ENCODE measurements at places on chromosomes 1 and 21.

DNA sequence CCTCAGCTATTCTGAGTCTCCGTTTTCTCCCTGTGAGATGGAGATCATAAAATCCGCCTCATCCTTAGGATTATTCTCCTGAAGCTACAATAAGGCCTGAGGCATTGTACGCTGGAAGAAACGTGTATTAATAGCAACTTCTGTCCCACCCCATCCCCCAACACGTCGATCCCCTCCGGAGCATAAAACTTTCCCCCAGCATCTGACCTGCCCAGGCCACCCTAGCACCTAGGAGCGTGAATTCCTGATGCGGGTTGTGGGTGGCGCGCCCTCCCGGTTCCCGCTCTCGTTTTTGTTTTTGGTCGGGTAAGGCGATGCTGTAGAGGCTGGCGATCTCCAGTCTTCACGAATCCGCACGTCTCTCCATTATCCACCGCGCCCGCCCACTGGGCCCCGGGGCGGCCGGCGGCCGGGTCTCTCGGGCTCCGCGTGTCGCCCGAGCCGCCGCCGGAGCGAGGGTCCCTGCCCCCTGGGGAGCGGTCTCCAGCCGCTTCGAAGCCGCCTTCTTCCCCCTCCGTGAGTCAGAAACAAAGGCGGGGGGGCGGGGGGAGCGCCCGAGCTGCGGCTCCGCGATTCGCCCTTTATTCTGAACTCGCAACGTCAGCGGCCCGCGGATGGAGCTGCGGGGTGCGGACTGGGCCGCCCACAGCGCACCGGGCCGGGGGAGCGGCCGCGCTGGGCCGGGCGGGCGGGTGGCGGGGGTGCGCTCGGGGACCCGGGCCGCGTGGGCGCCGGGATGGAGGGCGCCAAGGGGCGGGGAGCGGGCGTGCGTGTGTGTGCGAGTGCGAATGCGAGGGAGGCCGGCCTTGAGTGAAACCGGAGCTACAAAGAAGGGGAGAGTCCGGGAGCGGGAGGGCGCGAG, at the start of gene PLEKHO1:
Gene PLEKHO1 (plus strand): TSS at position 646 of the 862 bp plus-strand sequence. CDS start 342 bp downstream, outside the sequence.
- peak; percentile 91 for DNase-seq

GRCh38 chr1:210332233-210332632, 3.5 kb downstream of the HHAT start:
- DNase-seq, result no peak

- DNase-seq, result no peak
Measured at GRCh38 chr1:245485996-245486395, 331.2 kb downstream of the KIF26B start.

DNA sequence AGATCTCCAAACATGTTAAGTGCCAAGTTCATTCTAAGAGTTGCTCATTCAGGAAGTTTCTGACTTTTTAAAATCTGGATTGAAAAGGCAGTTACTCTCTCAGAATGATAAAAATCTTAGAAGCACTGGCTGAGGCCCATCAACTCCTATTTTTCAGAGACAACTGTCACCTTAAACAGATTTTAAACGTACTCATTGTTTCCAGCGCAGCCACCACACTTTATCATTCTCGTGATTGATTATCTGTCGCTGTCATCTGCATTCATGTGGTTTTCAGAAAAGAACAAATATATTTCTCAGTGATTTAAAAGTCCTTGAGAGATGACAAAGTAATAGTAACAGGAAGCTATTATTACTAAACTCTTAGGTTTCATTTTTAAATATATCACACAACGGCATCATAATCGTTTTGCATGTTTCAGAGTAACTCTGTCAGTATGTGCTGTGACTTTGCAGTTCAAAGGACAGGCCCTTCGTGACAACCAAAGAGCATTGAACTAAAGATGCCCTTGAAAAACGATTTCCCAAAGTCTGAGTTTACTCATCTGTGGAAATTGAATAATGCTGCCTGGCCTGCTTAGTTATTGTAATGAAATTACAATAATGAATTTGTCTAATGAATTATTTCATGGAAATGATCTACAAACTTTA, 14.9 kb upstream of the KCNK1 start:
- DNase-seq, result peak; percentile 56

GRCh38 chr1:48645883-48646282, 130.8 kb downstream of the BEND5 start:
- DNase-seq, result no peak

DNA sequence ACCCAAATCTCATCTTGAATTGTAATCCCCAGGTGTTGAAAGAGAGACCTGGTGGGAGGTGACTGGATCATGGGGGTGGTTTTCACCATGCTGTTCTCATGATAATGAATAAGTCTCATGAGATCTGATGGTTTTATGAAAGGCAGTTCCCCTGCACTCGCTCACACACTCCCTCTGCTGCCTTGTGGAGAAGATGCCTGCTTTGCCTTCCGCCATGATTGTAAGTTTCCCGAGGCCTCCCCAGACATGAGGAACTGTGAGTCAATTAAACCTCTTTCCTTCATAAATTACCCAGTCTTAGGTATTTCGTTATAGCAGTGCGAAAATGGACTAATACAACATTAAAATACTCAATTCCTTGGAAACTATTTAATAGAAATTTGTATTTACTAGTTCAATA, 99.2 kb downstream of the PROX1 start:
- DNase-seq, result no peak

- no peak for DNase-seq
Measured at GRCh38 chr1:209627027-209627731, 25.0 kb downstream of the LAMB3 start.

DNA sequence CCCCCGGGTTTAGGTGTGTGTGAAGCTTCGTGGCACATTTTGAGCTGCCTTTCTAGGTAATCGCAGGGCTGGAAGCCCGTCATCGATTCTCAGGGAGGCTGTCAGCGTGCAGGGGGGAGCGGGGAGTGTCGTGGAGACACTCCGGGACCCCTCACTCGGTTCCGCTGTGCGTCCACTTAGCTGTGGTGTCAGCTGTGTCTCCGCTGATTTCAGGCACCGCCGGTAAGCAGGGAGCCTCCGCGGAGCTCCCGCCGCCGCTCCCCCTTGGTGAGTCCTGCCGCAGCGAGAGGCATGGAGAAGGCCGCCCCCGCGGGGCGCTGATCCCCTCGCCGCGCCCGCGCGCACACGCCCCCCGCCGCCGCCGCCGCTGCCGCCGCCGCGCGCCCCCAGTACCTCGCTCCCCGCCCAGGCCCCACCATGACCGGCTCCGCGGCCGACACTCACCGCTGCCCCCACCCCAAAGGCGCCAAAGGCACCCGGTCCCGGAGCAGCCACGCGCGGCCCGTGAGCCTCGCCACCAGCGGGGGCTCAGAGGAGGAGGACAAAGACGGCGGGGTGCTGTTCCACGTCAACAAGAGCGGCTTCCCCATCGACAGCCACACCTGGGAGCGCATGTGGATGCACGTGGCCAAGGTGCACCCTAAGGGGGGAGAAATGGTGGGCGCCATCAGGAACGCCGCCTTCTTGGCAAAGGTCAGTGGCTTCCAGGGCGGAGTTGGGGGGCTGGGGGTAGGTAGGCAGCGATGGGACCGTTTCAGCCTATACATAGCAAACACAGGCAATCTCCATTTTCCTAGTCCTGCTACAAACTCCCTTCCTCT, 995 bp downstream of the VASH2 start:
- DNase-seq, result no peak

DNA sequence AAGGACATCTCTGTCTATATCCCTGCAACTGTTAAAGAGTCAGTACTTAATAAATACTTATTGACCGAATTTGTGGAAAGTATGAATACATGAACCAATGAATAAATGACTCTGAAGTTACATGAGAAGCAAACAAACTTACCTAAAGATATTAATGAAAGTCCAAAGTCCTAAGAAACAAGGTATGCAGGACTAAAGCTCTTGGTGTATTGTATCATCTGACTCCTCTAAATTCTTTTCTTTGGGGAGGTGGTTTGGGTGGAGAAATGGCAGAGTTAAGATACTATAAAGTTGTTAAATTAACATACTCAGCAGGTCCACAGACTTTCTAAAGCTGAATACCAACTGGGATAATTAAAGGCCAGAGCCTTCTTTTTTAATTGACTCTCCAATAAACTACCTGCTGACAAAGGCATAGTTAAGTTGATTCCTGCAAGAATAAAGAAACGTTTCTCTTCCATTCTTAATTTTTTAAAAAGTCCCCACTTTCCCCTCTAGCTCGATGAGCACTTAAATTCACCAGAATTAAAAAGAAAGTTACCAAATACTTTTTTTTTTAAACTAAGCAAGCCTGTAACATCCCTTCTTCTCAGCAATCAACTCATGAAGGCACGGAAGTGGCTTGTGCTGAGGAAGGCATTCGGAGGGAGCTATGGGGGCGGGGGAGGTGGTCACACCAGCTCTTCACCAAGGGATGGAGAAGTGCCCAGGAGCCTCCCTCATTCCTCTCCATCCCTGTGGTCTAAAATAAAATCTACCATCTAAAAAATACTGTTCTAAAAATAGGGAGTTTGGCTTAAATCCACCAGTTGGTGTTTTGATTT, 61.1 kb downstream of the GADD45A start:
- DNase-seq, result no peak

- DNase-seq, result no peak
Measured at GRCh38 chr1:175216444-175216843, 23.9 kb upstream of the KIAA0040 start.

DNA sequence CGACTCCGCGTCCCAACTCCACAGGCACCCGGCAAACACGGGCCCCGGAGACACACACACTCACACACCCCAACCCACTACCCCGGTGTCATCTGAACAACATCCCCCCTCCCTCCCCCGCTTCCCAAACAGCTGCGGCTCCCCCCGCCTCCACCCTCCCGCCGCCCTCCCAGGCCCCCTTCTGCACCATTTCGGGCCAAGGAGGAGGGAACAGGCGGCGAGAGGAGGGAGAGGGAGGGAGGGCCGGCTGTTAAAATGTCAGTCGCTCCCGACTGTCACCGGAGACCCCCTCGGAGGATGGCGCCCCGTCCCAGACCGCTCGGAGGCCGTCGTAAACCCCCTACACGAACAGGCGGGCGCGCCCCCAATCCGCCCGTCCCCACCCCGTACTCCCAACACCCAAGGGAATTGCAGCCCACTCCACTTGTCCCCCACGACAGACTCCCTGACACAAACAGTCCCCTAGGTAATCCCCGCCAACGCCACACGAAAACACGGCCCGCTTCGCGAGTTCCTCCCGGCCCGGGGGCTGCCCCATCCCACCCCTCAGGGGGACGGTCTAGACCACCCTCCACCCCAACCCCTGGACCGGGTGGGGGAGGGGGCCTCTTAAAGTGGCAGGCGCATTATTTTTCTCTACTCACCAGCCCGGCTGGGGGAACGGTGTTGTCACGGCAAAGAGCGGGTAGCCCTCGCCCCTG, 583 bp downstream of the MEF2D start:
- DNase-seq, result peak; percentile 26

DNA sequence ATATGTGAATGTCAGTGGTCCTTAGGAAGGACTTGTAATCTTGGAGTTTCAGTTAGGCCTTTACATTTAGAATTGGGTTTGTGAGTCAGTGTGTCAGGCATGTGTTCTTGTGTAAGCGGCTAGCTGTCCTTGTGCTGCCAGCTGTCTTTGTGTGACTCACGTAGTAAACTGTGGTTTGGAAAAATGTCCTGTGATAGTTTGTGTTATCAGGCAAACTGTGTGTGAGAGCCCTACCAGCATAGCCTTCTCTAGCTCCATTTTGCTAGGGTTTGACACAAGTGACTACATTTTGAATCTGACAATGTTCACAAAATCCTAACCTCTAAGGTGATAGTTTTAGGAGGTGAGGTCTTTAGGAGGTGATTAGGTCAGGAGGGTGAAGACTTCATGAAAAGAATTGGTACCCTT, 6.9 kb upstream of the SLC35D1 start:
- peak; percentile 97 for DNase-seq

GRCh38 chr1:117577191-117577885, 28.5 kb upstream of the TENT5C start:
- DNase-seq, result no peak

GRCh38 chr1:25644962-25645361, 28.4 kb downstream of the MAN1C1 start:
- no peak for DNase-seq

DNA sequence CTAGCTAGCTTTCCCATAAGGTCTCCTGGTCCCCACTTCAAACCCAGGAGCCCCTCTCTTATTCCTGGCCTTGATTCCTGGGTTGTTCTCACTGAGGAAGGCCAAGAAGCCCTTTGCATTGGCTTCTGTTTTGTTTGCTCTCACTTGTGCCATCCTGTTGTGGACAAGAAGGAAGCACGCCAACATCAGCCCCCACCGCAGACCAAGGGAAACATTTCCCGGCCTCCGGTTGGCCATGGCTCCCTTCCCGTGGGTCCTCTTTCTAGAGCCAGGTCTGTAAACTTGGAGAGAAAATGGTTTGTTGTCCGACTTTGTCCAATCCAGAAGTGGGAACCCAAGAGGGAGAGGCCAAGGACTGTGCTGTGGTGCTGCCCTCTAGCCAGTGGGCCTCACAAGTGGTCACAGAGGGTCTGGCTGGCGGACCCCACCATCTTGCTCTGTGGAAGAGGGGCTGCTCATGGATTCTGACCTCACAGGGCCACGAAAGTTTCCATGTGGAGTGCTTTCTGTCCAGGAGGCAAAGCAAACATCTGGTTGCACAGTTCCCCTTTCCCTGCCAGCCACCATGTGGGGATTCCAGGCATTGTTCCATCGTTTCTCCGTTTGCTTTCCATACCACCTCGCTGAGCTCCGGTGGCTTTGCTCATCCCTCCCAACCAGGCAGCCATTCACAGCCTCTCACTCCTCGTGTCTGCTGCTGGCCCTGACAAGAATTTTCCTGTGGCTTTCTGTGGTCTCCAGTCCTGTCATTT, 18.9 kb upstream of the TENT5C start:
- no peak for DNase-seq

DNA sequence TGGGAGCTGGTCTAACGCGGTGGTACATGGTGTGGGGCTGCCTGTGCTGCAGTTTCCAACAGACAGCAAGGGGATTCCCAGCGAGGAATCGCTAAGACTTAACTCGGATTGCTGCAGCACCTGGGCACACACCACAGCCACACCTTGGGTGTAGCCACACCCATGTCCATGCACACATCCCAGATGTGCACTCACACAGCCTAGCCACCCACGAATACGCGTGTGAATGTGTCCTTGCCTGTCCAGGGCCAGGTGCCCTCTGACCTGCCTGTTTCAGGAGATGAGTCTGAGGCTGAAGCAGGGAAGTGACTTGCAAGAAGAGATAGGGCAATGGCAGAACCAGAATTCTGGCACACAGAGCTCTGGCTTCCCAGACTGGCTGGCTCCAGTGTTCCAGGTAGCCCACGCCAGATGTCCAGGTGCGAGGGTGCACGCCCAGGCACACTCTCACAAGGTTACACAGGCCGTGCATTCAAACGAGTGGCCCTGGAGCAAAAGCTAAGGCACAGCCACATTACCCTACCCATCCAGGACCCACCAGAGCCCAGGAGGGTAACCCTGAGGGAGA, 272.7 kb downstream of the TRABD2B start:
- no peak for DNase-seq

DNA sequence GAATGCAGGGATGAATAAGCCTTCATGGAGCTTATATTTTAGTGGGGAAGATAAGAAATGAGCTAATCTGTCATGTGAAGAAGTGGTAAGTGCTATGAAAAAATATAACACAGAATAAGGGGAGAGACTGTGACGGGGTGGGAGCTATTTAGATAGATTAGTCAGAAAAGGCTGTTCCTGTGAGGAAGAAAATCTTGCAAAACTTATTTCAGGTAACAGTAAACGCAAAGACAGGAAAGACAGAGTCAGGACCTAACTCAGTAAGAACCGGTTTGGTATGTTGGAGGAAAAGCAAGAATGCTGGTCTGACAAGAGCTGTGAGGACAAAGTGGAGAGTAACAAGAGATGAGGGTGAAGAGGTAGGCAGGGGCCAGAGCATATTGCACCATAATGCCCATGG, 22.0 kb downstream of the GNAI3 start:
- no peak for DNase-seq

Data from fibroblast of skin of right quadriceps (primary cell).